Progenitor cell of endocrine pancreas (in vitro differentiated cells): ENCODE measurements at places on chromosomes 7 and 10. TPM values are rescaled to one million over a fixed set of nuclear protein-coding genes. Genes with fewer than 3 reads are reported as not detected.
A peak's percentile ranks its signal among the peaks of the same experiment; 100 is the strongest.

The FZD8 gene
- total RNA-seq = 27.4 TPM in 2 replicates

GRCh38 chr10:18021725-18022480, 70.2 kb downstream of the SLC39A12 start:
- H3K27me3 ChIP-seq = no peaks in the 10 kb centered on the region
- no peak overlapping the region for H3K4me3 ChIP-seq
- no peaks in the 10 kb centered on the region for H3K4me1 ChIP-seq
- H3K27ac ChIP-seq = no peak overlapping the region
- H3K36me3 ChIP-seq = no peaks in the 10 kb centered on the region

DNA sequence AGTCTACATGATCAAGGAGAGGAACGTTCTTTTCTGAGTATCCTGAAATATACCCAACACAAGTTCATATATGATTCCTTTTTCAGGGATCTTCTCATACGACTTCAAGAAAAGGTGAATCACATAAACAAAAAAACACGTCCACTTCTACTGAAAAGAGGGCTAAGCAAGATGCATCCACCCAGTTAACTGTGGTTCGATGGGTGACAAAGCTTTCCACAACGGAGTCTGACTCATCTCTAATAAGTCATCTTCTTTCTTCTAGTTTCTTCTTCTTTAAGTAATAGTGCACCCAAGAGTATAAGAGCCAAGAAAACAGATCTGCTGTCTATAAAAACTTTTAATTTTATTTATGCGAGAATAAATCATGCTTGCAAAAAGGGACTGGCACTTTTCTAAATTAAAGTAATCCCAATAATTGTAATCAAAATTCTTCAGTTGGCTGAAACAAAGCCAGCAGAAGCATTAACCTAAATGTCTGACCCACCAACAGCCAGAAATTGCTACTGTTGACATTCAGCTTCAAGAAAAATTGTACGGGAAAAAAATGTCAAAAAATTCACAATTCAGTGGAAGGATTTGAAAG, 146.9 kb upstream of the ANK3 start:
- no peaks in the 10 kb centered on the region for H3K27me3 ChIP-seq
- H3K27ac ChIP-seq = no peak overlapping the region
- no peak for DNase-seq
- H3K4me3 ChIP-seq = no peak overlapping the region

GRCh38 chr7:70188901-70189650, 590.8 kb downstream of the AUTS2 start:
- DNase-seq = no peak
- H3K4me3 ChIP-seq = no peak overlapping the region
- peaks cover 3% of the 10 kb centered on the region for H3K4me1 ChIP-seq
- no peaks in the 10 kb centered on the region for H3K27me3 ChIP-seq
- peaks cover 5% of the 10 kb centered on the region for H3K36me3 ChIP-seq
- H3K27ac ChIP-seq = no peak overlapping the region

DNA sequence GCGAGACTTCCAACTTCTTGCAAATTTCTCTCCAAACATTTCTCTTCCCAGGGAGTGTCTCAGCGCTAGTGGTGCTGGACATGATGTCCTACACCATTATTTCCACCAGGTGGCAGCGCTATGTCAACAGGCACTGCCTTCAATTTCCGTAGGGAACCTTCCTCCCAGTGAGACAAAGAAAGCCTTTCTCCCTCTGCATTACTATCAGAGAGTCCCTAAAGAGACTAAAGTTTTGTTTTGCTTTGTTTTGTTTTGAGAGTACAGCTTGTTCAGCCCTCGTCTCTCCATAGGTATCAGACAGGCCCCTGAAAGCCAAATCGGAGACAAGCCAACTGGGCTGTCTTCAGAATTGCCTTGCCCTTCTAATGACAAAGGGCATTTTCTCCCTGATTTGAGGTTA, 44.2 kb upstream of the GGCT start:
- DNase-seq = peak; percentile 47
- H3K4me1 ChIP-seq = peaks cover 16% of the 10 kb centered on the region
- no peaks in the 10 kb centered on the region for H3K27me3 ChIP-seq
- peak overlapping the region; percentile 97 for H3K27ac ChIP-seq

- no peaks in the 10 kb centered on the region for H3K27me3 ChIP-seq
- H3K4me3 ChIP-seq = no peak overlapping the region
- H3K27ac ChIP-seq = no peak overlapping the region
- H3K4me1 ChIP-seq = peaks cover 3% of the 10 kb centered on the region
- no peak for DNase-seq
- peaks cover 19% of the 10 kb centered on the region for H3K36me3 ChIP-seq
Observed at GRCh38 chr10:102140218-102140617, 7.4 kb downstream of the PPRC1 start.
